ENCODE measurements at places on chromosomes 7 and 10. TPM values are rescaled to one million over a fixed set of nuclear protein-coding genes. Genes with fewer than 3 reads are reported as not detected.

Gene CPA2
- 0.10 TPM for polyA plus RNA-seq

Gene ARHGEF35
- 0.10 TPM for polyA plus RNA-seq

Gene PSD
- polyA plus RNA-seq = 8.2 TPM

Gene VWDE
- 0.02 TPM for polyA plus RNA-seq

Gene SLC26A5
- not detected for polyA plus RNA-seq

Gene TMEM270
- polyA plus RNA-seq = not detected

Gene CLRN3
- polyA plus RNA-seq = not detected

Gene GIMAP1
- polyA plus RNA-seq = not detected

DNA sequence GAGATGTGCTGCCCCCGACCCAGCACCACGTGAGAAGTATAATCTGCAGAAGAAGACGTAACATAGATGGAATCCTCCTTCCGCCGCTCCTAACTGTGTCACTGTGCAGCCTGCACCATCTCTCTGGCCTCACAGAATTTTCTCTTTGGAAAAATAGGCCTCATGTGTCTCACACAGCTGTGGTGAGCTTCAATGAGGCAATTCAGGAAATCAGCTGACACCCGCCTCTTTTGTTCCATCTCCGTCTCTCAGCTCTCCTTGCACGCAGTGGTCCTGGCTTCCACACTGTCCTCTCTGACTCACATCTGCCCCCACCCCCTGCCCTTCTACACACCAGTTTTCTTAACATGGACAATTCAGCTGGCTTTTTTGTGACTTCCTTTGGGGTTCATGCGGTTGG, 7.2 kb downstream of the C10orf90 start:
- no peak for DNase-seq

- no peak for DNase-seq
Measured at GRCh38 chr10:125820701-125821100, 2.4 kb downstream of the UROS start.

GRCh38 chr10:3820255-3820654, 35.2 kb upstream of the KLF6 start:
- DNase-seq = no peak

DNA sequence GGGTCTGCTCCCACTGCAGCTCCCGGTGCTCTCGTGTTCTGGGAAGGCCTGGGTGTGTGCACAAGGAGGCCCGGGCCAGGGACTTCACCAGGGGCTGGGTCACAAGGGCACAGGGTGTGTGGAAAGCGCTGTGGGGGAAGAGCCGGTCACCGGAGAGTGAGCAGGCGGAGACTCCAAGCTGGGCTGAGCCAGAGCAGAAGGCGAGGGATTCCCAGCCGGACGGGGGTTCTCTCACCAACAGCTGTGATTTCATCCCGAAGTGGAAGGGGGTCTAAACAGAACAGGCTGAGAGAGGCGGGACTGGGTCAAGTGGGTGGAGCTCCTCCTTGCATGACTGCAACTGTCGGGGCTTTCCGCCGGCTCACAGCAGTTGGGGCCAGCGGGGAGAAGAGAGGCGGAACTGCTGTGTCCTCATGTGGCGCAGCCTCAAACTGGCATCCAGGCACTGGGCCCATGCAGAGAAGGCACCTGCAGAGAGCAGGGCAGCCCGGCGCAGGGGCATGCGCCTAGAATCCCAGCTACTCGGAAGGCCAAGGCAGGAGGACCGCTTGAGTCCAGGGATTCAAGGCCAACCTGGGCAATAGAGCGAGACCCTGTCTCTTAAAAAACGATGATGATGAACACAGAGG, 7.6 kb upstream of the ORAI2 start:
- DNase-seq = no peak

GRCh38 chr7:27895551-27895950, 155.6 kb downstream of the TAX1BP1 start:
- DNase-seq = no peak

- no peak for DNase-seq
Measured at GRCh38 chr10:5625992-5626777, 40.2 kb downstream of the ASB13 start.

- no peak for DNase-seq
Measured at GRCh38 chr7:107779647-107780099, 23.4 kb downstream of the SLC26A3 start.

DNA sequence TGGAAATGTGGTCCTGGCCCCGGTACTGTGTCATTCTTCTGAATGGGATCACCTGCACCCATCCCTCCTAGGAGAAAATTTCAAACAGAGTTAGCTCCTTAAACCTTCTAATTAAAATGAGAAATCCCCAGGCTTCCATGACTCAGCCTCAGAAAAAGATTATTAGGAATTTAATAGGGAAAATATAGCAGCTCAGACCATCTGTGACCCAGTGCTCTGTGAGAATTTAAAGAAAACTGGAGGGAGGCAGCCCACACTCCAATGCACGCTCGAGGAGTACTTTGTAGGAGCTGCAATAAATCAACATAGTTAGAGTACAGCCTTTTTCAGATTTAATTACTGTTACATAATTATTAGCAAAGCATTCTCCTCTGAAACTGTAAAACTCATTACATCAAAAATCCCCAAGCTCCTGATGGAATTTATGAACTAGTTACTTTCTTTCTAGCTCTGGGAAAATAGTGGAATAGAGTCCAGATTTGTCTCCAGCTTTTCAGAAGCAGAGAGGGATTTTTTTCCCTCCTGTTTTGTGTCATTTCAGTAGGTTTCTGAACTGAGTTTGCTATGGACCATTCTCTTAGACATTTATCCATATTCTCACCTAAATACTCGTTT, 30.1 kb downstream of the NEUROD6 start:
- no peak for DNase-seq

- no peak for DNase-seq
Measured at GRCh38 chr10:64484811-64485330, 963.7 kb downstream of the REEP3 start.

- no peak for DNase-seq
Measured at GRCh38 chr7:38306914-38307313, 33.5 kb upstream of the TARP start.

DNA sequence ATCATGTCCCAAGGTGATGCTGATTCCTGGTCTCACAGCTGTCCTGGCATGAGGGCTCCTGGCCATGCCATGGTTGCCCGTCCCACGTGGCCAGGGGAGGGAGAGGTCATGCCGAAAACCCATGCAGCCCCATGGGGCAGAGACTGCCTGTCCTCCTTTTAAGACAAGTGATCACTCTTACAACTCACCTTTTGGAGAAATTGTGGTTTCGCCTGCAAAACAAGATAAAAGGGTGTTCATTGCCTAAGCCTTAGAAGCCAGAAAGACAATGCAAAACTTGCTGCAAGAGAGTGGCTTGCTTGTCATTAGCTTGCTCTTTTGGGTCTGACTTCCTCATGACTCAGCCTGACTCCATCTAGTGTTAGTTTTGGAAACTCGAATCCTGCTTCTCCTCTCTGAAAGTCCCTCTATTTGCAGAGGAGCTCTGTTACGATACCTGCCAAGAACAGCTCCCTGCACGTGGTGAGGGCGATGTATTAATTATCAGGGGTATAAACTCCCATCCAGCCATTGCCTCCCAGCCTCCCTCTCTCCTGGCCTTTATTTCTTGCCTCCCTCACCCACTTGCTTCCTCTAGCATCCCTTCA, 26.7 kb downstream of the TMEM273 start:
- no peak for DNase-seq

DNA sequence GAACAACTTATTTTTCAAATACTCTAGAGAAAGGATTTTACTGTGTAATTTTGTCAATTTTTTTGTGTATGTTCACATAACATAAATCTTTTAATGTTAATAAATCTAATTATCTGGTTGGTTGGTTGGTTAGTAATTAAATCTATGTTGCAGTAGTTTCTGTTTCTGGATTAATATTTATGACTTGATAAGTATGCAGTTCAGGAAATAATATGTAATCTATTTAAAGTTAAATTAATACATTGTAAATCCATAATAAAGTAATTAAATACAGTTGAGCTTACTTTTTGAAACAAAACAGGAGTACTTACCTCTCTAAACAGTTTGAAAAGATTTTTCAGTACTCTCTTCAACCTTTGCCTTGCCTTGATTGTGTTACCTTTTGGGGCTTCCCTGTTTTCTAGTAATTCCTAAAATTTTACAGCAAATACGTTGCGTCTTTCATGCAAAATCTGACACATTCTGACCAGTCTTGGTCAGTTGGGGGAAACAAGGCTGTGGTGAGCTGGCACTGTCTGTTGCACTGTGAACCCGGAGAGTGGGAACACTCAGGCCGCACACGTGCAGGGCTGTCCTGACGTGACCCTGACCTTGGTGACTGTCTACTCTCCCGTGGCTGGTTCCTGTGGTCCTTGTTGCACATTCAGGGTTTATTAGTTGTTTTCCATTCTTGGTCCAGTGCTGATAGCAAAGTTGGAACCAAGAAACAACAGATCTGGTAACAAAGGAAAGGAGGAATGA, 45.6 kb upstream of the FGL2 start:
- no peak for DNase-seq

GRCh38 chr10:125123476-125124114, 36.8 kb downstream of the CTBP2 start:
- DNase-seq = no peak

All from AG04450 (cell line).